AG08396 (cell line): ENCODE measurements at places on chromosomes 3 and 15.
A peak's percentile ranks its signal among the peaks of the same experiment; 100 is the strongest.

DNA sequence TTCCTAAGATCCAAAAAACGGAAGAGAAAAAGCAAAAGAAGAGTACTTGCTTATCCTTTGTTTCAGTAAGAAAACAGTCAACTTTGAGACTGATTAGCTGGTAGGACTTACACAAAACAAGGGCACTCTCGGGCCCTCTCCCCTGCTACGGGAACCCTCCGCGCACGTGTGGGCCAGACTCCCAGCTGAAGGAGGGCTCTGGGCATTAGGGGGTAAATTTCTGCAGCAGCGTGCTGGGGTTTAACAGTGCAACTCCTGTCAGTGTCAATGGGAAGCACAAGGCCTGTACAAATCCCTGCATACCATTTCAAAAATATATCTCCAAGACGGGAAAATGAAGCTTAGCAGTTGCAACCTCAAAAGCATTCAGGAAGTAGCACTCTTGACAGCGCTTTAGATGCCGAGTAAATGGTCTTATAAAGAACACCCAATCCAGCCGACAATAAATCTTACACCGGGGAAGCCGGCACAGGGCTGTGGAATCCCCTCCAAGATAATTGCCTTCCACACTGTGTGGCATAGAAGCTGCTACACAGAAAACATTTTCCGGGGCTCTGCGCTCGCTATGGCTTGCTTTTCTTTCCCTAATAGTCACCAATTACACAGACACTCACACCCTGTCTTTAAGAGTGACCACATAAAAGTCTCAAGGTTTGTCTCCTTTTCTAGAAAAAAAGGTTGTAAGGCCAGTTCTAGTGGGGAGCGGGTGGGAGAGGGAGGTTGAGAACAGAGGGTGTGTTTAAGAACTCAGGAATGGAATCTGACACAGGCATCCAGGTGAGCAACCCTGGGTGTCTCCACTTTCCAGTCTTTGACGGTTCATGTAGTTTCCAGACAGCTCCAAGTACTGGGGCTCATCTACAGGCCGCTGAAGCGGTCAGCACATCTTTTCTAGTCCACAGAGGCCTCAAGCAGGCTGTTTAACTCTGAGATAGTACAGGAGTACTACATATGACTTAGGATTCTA lies 512.7 kb downstream of the FOXP1 start:
- no peak for DNase-seq

- DNase-seq = peak; percentile 30
Observed at GRCh38 chr3:10495003-10495402, 10.4 kb downstream of the ATP2B2 start.

GRCh38 chr15:40936709-40937666 lies 7.8 kb downstream of the DLL4 start:
- no peak for DNase-seq

DNA sequence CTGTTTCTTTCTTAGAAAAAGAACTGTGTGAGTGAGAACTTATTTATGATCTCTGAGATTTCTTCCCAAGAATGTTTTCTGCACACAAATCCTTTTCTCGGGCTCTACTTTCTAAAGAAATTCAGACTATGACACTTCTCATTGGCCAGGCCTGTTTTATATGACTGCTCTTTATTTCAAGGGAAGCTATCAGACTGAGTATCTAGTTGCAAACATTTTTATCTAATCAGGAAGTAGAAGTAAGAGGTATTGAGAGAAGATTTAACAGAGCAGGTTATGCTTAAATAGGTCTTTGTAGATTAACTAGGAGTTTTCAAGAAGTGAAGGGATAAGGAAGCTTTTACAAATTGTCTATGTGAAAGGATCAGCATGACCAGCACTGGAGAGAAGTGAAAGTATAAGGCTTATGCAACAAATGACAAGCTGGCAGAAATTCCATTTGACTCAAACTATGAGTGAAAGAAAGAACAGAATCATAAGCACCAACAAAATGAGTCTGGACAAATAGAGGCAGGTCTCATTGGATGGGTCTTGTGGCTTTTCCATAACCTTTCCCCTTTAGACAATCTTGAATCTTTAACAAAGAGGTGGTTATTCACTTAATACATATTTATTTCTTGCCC lies 71.9 kb upstream of the CHL1 start:
- no peak for DNase-seq

- DNase-seq = no peak
Observed at GRCh38 chr3:77320514-77320913, 280.6 kb downstream of the ROBO2 start.

GRCh38 chr3:114214542-114215341 lies 22.6 kb downstream of the ZNF80 start:
- no peak for DNase-seq

- no peak for DNase-seq
Observed at GRCh38 chr3:162945626-162946025, 1449.0 kb downstream of the OTOL1 start.

DNA sequence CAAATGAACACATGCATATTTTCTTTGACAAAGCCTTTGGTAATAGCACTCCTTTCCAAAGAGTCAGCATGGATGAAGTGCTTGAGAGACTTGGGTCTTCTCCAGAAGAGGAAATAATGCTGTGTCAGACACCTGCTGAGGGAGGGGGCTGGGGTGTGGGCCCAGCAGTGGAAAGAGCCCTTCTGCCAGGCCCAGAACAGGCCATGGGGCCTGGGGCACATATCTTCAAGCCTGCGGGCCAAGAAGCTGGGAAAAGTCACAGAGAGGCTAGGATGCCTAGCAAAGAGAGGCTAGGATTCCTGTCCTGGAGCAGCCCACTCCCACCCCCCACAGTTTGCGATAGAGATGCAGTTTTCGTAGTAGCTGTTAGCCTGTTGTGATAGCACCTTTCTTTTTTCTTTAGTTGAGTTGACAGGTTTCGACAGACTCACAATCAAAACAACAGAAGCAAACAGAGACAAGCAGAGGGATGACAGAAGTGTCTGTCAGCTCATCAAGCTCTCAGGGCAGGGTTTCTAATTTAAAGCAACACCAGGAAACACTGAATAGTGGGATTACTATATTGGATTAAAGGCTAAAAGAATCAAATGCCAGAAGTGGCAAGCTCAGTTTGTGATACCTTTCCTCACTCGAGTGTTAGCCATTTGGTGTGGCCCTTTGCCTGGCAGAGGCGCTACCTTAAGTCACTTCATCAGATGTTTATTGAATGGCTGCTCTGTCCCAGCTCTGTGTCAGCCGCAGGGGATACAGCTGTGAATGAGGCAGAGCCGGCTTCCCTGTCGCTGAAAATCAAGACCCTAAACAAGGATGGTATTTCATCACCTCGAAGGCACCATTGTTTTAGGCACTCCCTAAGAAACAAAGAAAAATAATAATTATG lies 19.0 kb downstream of the CMTM7 start:
- no peak for DNase-seq

GRCh38 chr3:96069065-96069464 lies 745.3 kb upstream of the EPHA6 start:
- no peak for DNase-seq

GRCh38 chr3:189278221-189278620 lies 106.5 kb downstream of the TPRG1 start:
- DNase-seq = no peak

- no peak for DNase-seq
Observed at GRCh38 chr3:159170436-159171003, 368.7 kb downstream of the MFSD1 start.

DNA sequence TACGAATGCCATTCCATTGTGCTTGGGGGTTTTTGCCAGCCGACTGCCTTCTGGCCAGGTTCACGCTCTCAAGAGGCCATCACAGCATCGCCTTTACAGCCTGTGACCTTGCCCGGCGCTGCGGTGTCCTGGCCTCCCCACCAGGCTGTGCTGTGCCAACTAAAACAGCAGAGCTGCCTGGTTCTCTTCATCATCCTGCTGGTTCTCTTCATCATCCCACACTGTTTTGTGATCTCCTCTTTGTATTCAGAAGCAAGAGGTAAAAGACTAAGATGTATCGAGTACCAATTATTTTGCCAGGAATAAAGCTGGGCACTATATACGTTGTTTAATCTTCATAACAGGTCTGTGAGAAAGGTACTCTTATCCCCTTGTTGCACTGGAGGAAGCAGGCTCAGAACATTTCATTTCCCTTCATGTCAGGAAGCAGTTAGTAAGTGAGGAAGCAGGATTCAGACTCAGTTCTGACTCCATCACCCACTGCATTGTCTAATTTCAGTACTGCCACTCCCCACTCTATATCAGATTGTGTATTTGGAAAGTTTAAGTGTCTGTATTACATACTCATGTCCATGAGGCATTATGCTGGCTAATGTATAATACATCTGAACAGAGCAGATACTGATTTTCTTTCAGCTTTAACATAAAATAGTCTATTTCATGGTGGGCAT lies 92.7 kb downstream of the LRRC28 start:
- DNase-seq = no peak

GRCh38 chr3:54875596-54876268 lies 52.1 kb downstream of the LRTM1 start:
- no peak for DNase-seq

DNA sequence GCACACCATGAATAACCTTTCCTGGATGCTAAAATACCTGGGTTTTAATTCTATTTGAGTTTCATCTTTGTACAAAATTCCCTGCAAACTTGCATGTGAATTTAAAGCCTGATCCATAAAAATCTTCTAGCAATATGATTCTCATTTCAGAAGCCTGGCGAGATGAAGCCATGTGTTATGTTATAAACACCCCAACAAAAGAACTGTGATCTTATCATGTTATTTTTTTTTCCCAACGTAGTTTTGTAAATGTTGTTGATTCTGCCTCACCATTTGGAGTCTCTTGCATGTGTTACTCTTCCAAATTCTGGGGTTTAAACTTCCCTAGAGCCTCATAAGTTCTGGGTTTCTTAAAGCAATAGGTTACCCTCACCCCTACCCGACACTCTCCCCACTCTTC lies 428.1 kb upstream of the DPH6 start:
- no peak for DNase-seq

GRCh38 chr3:48503401-48504050 lies 448 bp downstream of the SHISA5 start:
- DNase-seq = peak; percentile 75

DNA sequence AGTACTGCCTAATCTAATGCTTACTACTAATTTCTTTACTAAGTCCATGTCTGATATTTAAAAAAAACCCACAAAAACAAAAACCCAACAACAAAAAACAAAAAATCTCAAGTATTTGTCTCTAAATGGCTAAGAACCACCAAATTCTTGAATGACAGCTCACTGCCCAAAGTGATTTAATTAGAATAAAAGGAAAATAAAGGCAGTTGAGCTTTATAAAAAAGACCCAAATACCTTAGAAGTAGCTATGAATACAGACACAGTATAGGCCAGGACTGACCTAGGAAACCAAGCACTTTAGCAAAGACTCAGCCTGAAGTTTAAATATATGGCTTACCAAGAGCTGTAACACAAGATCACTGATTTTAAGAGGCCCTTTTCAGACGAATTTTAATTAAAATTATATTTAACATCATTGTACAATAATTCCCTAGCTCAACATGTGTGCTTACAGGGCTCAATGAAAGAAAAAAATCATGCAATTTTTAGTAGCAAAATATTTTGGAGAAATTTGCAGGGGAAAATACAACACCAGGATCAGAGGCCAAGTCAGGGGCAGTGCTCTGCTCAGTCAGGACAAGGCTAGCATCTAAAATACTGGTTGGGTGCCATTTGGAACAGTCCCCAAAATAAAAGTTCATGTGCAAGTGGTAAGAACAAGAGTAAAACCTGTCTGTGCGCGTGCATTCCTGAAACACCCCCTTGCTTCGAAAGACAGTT lies 24.8 kb downstream of the UQCC5 start:
- DNase-seq = no peak

DNA sequence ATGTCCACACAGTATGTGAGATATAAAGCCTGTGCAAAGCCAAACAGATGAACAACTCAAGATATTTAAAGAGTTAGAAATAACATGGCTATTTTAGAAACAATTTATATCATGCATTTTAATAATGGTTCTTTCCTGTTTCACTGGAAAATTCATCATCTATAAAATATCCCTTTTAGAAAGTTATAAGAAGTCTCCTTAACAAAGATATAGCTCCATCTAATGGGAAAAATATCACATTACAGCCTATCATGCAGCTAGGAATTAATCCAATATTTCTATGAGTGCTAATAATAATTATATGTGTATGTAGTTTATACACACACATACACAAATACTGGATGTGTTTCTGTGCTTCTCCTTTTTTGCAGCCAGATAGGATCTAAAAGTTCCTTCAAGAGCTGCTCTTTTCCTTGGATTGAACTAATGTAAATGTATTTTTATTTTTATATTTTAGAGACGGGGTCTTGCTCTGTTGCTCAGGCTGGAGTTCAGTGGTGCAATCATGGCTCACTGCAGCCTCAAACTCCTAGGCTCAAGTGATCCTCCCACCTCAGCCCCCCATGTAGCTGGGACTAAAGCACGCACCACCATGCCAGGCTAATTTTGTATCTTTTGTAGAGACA lies 21.6 kb downstream of the RPL22L1 start:
- DNase-seq = peak; percentile 17

GRCh38 chr3:101571028-101571895 lies 2.7 kb upstream of the PCNP start:
- DNase-seq = no peak

GRCh38 chr15:46489276-46489675 lies 854.4 kb downstream of the SQOR start:
- no peak for DNase-seq

DNA sequence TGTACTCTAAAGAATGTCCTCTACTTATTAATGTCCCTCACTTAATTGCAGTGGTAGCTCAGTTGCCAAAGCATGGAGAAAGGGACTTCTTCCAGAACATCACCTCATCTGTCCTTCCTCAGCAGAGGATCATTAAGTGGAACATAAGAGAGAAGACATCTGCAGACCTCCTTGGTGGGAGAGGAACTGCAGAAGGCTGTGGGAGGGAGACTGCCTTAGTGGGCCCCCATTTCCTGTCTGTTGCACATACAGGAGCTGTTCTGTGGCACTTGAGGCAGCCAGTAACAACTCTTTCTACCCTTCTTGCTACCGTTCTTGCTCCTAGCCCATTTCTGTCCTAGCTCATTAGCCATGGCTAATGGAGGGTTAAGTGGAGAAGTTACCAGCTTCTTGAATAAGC lies 33.6 kb downstream of the HPS3 start:
- DNase-seq = no peak

DNA sequence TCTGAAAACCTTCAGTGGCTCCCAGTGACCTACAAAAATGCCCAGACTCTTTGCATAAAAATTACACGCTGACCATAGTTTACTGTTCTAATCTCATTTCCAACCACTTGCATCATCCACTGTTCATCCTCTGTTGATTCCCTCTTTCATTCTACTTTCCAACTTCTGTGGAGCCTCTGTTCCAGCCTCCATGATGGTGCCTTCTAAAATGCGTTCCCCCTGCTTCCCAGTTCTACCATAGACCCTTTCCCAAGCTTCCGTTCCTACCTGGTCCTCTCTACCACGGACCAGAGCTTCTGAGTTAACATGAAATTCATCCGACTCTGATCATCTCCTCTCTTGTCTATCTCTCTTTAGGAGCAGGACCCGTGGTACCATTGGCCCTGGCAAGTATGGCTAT lies 127.0 kb downstream of the THSD4 start:
- DNase-seq = no peak

DNA sequence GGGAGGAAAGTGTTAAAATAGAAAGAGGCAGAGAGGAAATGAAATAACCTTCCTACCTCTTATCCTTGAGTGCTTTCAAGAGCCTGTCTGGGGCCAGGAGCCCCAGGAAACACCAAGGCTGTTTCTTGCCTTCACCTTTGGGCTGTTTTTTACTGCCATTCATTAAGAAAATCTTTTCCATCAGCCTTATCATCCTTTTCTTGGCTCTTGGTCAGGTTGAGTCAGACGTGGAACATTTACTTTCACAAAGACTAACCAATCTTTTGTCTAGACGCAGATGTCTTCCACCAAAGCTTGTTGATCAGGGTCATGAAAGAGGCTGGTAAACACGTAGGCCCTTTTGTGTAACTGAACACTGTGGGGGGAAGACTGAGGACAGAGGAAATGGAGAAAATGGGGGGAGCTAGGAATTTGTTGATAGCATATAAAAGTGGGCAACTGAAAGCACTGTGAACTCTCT lies 151.0 kb upstream of the THBS1 start:
- DNase-seq = peak; percentile 47
